ENCODE measurements at places on chromosomes 16 and 17.

DNA sequence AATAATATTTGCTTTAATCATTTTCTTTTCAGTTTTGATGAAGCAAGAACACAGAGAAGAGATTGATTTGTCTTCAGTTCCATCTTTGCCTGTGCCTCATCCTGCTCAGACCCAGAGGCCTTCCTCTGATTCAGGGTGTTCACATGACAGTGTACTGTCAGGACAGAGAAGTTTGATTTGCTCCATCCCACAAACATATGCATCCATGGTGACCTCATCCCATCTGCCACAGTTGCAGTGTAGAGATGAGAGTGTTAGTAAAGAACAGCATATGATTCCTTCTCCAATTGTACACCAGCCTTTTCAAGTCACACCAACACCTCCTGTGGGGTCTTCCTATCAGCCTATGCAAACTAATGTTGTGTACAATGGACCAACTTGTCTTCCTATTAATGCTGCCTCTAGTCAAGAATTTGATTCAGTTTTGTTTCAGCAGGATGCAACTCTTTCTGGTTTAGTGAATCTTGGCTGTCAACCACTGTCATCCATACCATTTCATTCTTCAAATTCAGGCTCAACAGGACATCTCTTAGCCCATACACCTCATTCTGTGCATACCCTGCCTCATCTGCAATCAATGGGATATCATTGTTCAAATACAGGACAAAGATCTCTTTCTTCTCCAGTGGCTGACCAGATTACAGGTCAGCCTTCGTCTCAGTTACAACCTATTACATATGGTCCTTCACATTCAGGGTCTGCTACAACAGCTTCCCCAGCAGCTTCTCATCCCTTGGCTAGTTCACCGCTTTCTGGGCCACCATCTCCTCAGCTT lies 45.0 kb downstream of the ESRP2 start:
- no peaks in the 10 kb centered on the region for H3K4me1 ChIP-seq
- no peak overlapping the region for H3K4me3 ChIP-seq
- peaks cover 6% of the 10 kb centered on the region for H3K36me3 ChIP-seq
- no peak overlapping the region for H3K27ac ChIP-seq

- H3K4me1 ChIP-seq: no peaks in the 10 kb centered on the region
- H3K36me3 ChIP-seq: no peaks in the 10 kb centered on the region
- no peak overlapping the region for H3K4me3 ChIP-seq
- no peak for DNase-seq
Measured at GRCh38 chr16:83717814-83718213, 90.0 kb upstream of the HSBP1 start.

- H3K36me3 ChIP-seq: no peaks in the 10 kb centered on the region
- DNase-seq: no peak
- no peak overlapping the region for H3K27ac ChIP-seq
- H3K27me3 ChIP-seq: no peaks in the 10 kb centered on the region
Measured at GRCh38 chr16:82563401-82563800, 63.4 kb upstream of the CDH13 start.

- no peak overlapping the region for H3K4me3 ChIP-seq
- no peaks in the 10 kb centered on the region for H3K36me3 ChIP-seq
- H3K4me1 ChIP-seq: no peaks in the 10 kb centered on the region
Measured at GRCh38 chr16:1117176-1117900, 21.3 kb upstream of the C1QTNF8 start.

DNA sequence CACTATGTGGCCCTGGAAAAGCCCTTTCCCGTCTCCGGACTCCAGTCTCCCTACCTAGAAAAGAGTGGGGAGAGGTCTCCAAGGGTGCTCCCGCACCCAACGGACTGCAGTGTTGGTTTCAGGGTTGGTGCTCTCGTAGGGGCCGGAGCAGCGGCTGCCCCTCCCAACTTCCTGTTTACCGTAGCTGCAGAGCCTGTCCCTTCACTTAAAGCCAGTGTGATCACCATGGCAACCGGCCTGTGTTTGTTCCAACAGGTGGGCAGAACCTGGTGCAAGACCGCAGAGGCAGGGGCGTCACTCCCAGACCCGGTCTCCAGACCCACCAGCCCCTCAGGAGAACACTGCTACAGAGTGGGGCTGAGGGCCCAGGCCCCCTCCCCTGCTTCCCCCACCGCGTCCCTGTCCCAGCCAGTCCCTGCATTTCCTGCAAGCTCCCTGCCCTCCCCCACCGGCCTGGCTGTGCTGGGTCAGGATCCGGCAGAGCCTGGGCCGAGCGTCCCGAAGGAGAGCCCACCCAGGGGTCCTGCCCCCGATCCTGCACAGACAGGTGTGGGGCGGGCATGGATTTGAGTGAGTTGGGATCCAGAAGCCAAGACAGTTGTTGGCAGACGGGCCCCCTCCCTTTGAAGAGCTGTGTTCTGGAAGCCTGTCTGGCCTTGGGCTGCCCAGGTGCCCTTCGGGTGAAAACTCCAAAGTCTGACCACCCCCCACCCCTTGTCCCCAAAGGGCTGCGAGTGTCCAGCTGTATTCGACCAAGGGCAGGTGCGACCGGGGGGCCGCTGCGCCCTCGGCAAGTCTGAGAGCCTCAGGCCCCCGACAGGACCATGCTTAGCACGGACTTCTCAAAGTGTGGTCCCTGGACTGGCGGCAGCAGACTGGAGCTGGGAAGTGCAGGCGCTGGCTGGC lies 1.5 kb upstream of the BAIAP3 start:
- peaks cover 18% of the 10 kb centered on the region for H3K27me3 ChIP-seq
- peak overlapping the region; percentile 20 for H3K4me3 ChIP-seq
- H3K27ac ChIP-seq: peak overlapping the region; percentile 53
- peaks cover 3% of the 10 kb centered on the region for H3K36me3 ChIP-seq
- DNase-seq: no peak

DNA sequence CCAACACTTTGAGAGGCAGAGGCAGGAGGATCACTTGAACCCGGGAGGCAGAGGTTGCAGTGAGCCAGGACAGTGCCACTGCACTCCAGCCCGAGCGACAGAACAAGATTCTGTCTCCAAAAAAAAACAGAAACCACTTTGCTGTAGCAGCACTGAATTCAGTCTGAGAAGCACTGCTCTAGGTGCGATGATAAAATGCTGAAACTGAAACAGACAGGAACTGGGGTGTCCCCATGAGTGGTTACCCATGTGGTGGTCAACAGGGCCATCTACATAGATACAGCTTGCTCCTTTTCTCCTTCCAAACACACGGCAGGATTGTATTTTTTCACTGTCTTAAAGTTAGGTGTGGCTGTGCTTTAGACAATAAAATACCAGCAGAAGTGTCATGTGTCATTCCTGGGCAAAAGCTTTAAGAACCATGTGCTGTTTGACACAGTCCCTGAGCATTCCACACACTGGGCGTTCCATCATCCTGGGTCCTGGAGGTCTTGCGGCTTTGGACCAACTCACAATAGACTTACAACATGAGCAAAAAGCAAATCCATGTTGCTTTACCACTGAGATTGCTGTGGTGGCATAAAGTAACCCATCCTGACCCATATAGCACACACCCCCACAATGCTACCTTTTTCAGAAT lies 11.5 kb downstream of the GAS7 start:
- no peak overlapping the region for H3K27ac ChIP-seq
- H3K27me3 ChIP-seq: no peaks in the 10 kb centered on the region
- H3K36me3 ChIP-seq: no peaks in the 10 kb centered on the region
- DNase-seq: no peak
- no peak overlapping the region for H3K4me3 ChIP-seq

Measured in esophagus squamous epithelium (tissue), 5 donors.